ENCODE measurements at places on chromosomes 7 and 10.

DNA sequence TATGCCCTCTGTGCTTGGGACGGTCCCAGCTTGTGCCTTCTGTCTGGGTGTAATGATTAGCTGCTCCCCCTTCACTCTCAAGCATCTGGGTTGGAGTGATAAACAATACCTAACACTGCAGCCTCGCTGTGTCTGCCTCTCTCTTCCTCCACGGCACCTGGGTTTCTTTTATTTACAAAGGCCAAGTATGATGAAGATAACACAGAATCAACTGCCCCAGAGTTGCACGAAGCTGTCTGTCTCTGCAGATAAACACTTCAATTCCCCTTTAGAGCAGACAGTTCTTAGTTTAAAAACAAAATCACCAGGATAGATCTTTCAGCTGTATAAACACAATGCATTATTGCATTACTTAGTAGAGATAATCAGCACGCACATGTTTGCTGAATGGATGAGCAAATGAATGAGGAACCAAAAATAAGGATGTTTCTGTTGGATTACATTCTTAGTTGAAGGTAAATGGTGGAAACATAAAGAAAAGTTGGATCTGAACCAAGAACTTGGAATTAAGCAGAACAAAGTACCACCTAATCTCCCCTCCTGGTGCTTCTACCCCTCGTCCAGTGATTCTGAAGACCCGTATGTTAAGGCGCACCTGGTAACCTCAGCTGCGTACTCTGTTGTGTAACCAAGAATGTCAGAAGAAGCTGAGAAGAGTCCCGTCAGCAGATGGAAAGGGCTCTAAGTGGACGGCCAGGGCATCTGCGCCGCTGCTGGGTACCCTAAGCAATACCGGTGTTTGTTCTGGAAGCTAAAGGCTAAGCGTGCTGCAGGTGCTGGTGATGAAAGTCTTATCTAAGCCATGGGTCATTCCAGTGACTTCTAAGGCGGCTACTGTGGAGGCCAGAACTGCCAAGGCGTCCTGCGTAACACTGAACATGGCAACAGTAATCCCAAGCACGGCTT, 26.6 kb downstream of the INSIG1 start:
- DNase-seq = no peak

DNA sequence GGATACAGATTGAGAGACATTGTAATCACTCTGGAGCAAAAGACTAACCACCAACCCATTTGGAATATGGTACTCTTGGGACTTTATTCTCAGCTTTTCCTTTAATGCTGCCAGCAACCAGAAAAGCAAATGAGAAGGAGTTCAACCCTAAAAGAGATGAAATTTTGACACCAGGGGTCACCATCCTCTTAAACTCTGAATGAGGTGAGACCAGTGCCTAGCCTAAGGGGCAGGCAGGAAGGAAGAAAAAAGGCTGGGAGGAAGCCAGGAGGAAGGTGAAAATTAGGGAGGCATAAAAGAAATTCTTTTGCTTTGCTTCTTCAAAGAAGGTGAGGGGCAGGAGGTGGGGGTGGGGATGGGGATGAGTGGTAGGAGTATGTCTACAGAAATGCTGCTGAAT, 135.8 kb downstream of the JAZF1 start:
- no peak for DNase-seq

DNA sequence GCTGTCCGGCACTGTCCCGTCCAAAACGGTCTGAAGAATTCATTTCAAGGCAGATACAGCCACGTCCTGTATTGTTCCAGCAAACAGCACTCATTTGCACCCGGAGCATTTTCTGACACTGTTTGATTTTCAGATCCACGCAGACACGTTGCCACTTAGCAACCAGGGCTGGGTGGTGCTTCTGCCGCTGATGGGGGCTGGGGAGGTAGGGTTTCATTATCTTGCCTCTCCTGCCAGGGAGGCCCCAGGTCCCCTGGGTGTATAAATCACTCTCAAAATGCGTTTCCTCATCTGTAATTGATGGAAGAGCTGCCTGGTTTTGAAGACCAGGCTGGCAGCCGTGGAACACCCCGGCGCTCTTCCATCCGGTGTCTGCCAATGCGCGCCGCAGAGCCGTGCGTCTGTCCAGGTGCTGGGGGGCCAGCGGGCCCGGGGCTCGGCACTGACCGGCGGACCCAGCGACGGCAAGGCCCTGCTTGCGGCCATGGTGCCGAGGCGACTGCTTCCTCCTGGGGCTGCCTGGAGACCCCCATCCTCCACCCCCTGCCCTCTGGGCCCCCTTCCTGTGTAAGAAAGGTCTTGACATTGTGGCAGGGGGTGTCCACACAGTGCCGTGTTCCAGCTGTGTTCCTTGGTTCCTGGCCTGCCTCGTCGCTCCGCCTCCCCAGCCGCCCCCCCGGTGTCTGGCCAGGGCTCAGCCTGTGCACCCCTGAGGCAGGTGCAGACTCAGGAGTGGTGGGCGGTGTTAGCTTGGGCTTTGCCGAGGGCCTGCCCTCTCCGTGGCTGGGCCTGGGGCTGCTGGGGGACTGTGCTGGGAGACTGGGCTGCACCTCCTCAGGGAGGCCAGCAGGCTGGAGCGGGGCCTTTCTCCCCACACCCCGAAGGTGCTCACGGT, 16.6 kb downstream of the ADGRA1 start:
- no peak for DNase-seq

DNA sequence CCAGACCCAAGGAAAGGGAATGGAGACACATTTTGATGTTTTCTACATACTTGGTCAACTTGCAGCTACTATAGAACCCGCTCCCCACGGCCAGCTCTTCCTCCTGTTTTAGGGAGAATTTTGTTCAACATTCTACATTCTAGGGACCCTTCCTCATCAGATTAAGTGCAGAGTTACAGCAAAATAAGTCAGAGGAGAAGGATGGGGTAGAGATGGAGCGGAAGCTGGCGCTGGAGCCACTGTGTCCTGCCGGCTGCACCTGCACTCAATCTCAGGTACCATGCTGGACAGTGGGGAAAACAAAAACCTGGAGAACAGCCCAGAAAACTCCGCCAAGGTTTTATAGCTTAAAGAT, 79.4 kb upstream of the EN2 start:
- DNase-seq = no peak

GRCh38 chr7:129495987-129496386, 6.3 kb upstream of the SMKR1 start:
- no peak for DNase-seq

GRCh38 chr7:123096976-123097375, 101.5 kb upstream of the TAS2R16 start:
- DNase-seq = no peak

DNA sequence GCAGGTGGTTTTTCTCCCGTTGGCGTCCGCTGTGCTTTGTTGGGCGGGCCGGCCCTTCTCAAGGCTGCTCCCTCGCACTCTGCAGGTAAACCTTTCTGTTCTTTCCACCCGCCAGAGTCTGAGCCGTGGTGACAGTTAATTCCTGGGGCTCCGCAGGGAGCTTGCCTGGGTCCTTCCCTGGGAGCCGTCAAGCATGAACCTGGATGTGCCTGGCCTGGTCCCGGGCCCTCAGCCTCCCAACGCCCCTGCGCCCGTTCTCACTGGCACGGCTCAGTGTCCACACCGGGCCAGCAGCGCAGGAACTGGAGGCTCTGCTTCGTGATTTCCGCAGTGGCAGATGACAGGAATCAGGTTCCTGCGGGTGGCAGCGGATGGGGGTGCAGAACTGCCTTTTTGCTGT, 10.9 kb upstream of the NKX6-2 start:
- no peak for DNase-seq

GRCh38 chr10:90905925-90906324, 15.0 kb downstream of the ANKRD1 start:
- no peak for DNase-seq

GRCh38 chr7:3931843-3932242, 630.8 kb downstream of the SDK1 start:
- no peak for DNase-seq

GRCh38 chr10:103915796-103916195, 2.2 kb downstream of the STN1 start:
- no peak for DNase-seq

DNA sequence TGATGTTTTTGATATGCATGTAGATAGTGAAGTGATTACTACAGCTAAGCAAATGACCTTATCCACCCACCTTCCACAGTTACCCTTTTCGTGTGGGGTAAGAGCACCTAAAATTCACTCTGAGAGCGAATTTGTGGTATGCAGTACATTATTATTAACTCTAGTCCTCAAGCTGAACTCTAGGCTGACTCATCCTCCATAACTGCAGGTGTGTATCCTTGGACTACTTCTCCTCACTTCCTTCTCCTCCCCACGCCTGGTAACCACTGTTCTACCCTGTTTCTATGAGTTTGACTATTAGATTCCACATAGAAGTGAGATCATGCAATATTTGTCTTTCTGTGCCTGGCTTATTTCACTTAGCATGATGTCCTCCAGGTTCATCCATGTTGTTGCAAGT, 484.6 kb downstream of the GATA3 start:
- no peak for DNase-seq

DNA sequence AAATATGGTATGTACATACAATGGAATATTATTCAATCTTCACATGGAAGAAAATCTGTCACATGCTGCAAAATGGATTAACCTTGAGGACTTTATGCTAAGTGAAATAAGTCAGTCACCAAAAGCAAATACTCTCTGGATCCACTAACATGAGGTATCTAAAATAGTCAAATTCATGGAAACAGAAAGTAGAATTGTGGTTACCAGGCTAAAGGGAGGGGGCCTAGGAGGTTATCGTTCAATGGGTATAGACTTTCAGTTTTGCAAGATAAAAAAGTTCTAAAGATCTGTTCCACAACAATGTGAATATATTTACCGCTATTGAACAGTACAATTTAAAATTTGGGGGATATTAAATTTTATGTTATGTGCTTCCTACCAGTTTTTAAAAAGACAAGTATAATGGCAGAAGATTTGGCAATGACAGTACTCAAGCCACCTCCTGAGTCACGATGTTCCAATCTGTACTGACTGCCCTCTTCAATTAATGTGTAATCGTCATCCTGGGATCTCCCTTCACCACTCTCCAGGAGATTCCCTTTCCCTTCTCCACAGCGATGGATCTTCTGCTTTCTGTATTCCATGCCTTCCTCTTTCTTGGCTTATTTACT, 32.3 kb upstream of the IL6 start:
- no peak for DNase-seq

GRCh38 chr7:151008511-151009323, 15.6 kb downstream of the ATG9B start:
- DNase-seq = peak; percentile 86

DNA sequence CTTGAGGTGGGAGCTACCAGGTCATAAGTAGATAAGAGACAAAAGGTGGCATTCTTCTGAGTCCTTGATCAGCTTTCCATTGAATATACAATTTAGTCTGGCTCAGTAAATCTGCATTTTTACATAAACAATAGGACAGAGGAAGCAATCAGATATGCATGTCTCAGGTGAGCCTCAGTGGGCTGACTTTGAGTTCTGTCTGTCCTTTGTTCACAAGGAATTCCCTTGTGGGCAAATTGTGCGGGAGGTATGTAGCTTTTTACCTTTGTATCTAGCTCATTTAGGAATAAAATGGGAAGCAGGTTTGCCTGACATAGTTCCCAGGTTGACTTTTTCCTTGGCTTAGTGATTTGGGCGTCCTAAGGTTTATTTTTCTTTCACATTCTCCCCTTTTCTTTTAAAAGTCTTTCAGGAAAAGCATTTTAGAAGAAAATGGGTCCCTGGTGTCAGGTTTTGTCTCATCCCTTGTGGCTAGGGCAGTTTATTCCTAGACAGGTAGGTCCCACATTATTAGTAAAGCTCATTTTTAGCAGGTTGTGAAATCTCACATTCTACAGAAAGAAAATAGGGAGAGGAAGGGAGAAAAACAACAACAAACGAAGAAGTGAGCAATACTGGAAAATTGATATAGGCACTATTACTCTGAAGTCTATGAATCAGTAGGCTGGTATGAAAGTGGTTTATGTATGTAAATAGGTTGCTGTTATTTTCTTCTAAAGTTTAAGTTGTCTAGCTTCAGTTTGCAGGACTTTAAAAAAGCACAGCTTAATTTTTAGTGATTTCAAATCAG, 16.5 kb downstream of the SPAM1 start:
- DNase-seq = no peak

DNA sequence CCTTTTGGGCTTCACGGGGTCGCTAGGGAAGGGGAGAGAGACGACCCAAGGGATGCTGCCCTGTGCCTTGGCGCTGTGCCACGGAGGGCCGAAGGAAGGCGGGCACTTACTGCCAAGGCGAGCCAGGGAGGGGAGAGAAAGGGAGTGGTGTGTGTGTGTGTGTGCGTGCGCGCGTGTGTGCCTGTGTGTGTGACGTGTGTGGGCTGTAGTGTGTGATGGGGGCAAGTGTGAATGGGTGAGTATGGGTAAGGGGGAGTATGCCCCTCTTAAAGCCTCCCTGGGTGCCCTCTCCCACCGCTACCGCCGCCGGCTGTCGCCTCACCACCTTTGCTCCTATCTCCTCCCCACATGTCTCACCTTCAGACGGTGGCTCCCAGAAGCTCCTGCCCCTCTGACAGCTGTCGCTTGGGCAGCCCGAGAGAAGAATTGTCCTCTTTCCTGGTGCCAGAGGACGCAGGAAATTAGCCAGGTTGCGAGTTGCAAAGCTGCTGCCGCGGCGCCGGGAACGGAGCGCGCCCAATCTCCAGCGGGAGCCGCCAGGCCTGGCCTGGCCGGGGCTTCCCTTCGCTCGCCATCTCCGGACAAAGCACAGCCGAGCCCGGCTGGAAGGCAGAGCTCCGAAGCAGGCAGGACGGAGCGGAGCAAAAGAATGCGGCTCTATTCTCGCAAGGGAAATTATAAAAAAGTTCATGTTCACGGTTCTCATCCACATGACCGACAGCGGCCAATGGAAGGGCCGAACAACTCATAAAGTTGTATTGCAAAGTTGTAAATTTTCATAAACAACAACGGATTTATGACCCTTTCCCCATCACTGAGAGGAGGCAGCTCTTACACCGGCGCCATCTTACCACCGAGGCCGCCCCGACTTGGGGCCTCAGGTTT, at the start of gene HOXA3:
TSS of gene HOXA3 (minus strand) at position 653 of the 885 bp plus-strand sequence. CDS start 41,943 bp downstream, outside the sequence.
- DNase-seq = no peak

DNA sequence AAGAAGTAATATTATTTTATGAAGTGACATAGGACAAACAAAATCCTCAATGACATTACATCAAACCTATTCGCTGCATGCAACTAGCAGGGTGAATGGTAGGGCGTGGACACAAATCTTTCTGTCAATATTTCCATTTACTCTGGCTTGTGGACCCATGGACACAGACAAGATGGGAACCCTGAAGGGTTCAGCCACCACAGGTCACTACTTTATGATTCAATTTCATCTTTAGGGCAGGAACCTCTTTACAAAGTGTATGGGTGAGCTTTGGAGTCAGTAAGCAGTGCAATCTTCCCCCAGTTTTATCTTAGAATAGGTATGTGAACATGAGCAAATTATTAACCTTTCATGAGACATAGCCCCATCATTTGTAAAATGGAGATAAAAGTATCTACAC, 982.4 kb upstream of the LRRTM3 start:
- DNase-seq = no peak

DNA sequence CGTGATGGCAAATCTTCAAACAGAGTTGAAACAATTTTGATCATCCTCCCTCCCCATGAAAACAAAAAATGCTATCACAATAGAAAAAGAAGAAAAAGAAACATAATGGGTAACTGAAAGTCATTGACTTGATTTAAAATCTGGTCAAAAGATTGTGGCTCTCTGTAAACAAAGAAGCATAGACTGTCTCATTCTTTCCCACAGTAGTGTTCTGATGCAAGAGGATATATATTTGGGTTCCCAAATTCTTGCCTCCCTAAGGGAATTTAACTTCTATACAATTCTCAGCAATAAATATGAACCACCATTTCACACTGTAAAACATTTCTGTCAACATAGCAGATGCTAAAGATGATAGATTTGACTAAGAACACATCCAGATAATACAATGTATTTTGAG, 32.8 kb upstream of the MEOX2 start:
- DNase-seq = no peak

Measured in GM18507 (cell line).